ENCODE measurements at places on chromosomes 4 and X.

GRCh38 chrX:107675823-107676555 is 47.7 kb downstream of the PRPS1 start:
- no peak for DNase-seq

DNA sequence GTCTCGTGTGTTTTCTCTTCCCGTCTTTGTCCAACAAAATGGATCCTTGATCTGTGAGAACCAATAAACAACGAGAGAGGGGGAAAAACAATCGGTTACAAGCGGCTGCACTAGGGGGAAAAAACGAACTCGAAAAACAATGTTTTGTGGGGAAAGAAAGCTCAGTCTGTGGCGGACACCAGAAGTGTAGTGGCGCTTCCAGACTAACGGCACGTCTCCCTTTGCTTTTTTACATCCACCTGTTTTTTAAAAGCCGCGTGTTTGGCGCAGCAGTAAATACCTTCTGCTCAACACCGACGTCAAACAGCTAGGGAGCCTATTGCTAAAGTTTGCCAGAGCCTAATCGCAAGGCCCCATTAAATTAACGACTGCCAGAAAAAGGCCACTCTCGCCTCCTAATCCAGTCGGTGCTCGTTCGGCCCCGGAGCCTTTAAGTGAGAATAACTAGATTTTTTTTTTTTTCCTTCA is 3.3 kb downstream of the NKX6-1 start:
- no peak for DNase-seq

- DNase-seq: no peak
Observed at GRCh38 chr4:7811536-7812191, 128.0 kb downstream of the AFAP1 start.

DNA sequence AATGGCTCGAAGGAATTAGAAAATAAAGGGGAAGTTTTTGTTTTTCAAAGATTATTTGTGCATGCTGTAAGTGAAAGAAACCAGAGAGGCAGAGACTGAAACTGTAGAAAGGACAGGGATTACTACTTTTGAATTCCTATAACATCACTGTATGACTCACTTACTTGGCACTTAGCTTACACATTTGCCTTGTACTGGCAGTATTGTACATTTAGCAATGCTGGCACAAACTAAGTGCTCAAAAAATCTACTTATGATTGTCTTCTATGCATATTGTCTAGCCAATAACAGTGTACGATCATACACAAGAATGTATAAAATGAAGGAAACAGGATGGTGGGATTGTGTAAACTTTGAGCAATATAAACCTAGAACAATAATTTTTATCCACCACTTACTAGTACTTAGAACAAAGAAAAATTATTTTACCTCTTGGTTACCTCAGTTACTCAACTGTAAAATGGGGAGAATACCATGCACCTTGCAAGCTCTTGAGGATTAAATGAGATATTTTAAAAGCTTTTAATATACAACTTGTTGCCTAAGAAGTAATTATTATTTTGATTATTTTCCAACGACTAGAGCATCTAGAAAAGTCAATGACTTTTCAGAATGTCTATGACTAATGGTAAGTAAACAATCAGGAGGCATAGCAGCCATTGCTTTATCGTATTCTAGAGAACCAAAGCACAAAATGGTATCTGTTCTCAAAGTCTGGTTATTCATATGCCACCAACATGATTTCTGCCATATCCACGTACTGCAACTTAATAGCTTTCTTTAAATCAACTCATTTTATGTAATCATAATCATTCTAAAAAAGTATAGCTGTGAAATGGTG is 4.7 kb downstream of the FAM120C start:
- DNase-seq: no peak

- no peak for DNase-seq
Observed at GRCh38 chrX:41289095-41289494, 44.9 kb upstream of the DDX3X start.

GRCh38 chr4:104868958-104869357 is 277.7 kb upstream of the TET2 start:
- no peak for DNase-seq

GRCh38 chr4:37678624-37679023 is 7.6 kb downstream of the RELL1 start:
- no peak for DNase-seq

- no peak for DNase-seq
Observed at GRCh38 chrX:78476701-78477100, 149.3 kb upstream of the CYSLTR1 start.

DNA sequence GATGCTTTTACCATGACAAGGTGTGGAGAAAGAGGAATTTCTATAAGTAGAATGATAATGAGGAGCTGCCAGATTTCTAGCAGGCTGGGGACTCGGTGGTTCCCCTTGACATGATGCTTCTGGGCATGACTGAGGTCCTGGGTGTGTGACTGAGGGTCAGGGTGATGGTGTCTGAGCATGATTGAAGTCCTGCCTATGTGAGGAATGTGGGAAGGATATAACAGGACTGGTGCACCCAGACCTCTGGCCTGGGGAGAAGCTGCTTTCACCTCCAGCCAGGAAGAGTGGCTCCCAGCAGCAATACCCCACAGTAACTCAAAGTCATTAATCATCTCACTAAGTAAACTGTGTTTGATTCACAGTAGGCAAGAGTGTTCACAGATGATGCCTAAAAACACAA is 17.4 kb downstream of the SORBS2 start:
- DNase-seq: no peak

- no peak for DNase-seq
Observed at GRCh38 chrX:41257801-41258200, 76.2 kb upstream of the DDX3X start.

GRCh38 chr4:61245069-61245714 is 45.1 kb downstream of the ADGRL3 start:
- no peak for DNase-seq

DNA sequence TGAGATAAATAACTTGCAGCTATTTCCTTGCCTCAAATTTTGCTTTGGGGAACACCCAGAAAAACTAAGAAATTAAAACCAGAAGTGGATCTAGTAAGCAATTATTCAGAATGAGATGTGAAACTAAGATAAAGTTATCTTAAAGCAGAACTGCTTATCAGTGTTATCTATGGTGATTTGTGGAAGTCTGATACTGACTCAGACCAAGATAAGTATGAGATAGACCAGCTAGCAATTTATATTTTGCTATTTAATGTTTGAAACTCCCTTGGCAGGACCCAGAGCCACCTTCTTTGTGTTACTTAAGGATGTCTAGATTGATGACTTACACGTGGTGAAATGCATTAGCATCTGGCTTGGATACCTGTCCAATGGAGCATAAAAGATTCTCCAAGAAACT is 368.1 kb downstream of the EPHA5 start:
- no peak for DNase-seq

- no peak for DNase-seq
Observed at GRCh38 chrX:122739770-122740169, 444.3 kb upstream of the GRIA3 start.

DNA sequence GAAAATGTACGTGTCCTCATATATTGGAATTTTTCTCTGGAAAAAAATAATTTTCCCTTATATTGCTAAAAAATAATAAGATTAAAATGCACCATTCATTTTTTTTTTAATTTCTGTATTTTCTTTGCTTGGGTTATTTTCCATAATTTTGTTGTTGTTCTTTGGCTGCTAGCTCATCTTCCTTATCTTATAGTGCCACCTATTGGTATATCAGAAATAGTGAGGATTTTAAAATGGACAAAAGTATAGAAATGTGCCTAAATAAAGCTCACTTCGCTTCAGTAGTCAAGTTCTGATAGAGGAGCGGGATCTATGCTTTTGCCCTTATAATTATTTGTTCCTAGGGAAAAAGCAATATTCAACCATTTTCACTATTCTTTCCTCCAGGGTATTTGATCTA is 134.8 kb downstream of the NAP1L3 start:
- DNase-seq: no peak

DNA sequence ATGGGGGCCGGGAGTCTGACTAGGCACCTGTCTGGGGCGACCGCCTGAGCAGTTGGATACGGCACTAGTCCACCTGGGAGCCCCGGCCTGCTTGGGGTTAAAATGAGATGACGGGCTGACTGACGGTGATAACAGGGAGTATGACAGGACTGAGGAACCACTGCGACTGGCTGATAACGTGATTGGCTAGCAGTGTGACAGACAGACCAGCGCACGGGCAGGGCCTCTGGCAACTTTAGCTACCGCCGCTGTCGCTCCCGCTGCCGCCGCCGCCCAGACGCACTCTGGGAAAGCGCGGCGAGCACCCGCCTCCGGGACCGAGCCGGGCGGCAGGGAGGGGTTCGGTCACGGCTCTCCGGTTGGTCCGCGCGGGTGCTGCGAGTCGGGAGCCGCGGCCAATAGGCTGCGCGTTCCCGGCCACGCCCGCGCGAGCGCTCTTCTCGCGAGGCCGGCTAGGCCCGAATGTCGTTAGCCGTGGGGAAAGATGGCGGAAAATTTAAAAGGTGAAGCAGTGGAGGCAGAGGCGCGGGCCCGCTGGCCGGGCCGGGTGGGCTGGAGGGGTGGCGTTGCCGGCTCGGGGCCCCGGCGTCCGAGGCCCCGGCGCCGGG is at the start of gene SUV39H1:
TSS of gene SUV39H1 (plus strand) at position 434 of the 608 bp plus-strand sequence. CDS start at position 485, 51 bp downstream.
- peak; percentile 51 for DNase-seq

- DNase-seq: no peak
Observed at GRCh38 chr4:183600189-183600685, 58.7 kb downstream of the RWDD4 start.

DNA sequence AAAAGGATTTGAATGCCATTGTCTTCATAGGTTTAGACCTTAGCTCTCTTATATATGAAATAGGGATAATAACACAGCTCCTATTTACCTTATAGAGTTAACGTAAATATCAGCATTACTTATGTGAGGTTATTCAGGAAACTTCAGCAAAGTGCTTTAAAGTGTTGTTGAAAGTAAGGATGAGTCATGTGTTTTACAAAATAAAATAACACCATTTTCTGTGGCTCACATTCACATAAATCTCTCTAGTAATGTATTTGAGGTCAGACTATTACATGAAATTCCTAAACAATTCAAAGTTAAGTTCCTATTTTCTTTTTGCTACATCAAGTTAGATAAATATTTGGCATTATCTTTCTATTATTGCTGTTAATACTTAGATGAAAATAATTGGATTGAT is 2.9 kb downstream of the GNRHR start:
- DNase-seq: no peak

DNA sequence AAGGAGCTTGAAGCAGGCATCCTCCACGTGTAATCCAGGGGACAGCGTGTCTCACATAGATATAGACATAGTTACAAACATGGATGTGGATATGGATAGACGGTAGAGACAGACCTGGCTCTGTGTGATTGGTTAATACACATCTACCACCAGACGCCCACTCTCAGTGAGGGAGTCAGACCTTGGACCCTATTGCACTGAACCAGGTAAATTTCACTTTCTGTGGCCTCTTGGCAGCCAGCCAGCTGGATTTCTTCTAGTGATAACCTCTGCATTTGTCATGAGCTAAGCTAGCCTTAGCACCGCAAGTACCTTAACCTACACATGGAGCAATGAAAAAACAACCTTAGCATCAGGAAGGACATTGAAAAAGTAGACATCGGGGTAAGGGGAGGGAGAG is 79.2 kb upstream of the ACSL4 start:
- DNase-seq: no peak

DNA sequence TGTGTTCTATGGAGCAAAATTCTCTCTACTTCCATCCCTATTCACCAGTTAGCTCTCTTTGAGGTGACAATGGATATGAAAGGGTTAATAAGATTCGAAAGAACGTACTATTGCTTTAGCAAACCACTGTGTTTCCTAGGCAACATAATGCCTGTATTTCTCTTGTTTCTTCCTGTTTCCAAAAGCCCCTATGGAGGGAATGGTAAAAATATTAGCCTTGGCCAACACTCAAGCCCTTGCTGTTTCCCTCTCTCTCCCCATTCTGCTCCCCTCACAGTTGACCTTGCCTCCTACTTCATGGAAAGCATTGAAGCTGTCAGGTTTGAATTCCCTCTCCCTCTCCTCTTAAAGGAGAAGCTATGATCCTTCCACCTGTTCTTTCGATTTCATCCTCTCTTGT is 9.6 kb upstream of the PGRMC1 start:
- DNase-seq: no peak

GRCh38 chr4:140635606-140636005 is 66.8 kb upstream of the UCP1 start:
- DNase-seq: no peak

GRCh38 chr4:20832826-20833225 is 132.6 kb downstream of the PACRGL start:
- no peak for DNase-seq

GRCh38 chrX:24145303-24146186 is 4.0 kb upstream of the ZFX start:
- DNase-seq: no peak

- DNase-seq: no peak
Observed at GRCh38 chr4:112288455-112288854, 2.8 kb upstream of the TIFA start.

DNA sequence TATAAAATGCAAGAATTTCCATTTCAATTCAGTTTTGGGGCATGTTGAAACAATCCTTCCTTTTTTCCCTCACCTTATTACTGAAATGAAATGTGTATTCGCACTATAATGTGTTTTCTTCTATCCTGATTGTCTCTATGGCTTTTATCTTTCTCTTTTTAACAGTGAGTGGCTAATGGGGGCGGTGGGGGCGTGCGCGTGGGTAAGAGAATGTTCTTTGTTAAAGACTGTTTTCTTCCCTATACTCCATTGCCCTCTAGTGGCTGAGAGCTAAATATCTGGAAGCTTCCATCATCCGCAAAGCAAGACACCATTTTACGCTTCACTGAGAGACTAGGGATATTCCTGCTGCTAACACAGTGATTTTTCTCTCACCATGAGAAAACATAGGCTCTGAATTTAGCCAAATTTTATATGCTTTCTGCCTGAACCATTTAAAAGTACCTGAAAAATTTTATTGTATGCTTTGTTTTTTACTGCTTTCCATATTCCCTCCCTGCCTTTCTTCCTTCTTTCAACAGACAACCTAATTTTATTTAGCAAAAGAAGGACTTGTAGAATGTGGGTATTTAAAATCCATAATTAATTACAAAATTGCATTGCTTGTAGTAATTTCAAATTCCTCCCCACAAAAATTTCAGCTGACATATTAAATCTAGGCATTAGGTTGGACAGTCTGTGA is 194.0 kb downstream of the GASK1B start:
- peak; percentile 2 for DNase-seq

DNA sequence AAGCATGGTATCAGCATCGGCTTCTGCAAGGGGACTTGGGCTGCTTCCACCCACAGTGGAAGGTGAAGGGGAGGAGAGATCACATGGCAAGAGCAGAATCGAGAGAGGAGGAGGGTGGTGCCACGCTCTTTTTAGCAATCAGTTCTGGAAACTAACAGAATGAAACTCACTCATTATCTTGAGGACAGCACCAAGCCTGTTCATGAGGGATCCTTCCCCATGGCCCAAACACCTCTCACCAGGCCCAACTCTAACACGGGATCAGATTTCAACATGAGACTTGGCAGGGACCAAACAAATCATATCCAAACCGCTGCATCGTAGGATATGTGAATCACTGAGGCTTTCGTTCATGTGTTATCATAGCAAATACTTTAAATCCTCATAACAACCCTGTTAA is 125.5 kb downstream of the GPC3 start:
- no peak for DNase-seq

GRCh38 chrX:104697294-104697693 is 131.3 kb downstream of the IL1RAPL2 start:
- DNase-seq: no peak

Data from stimulated activated CD4-positive, alpha-beta T cell treated with anti-CD3 and anti-CD28 coated beads, TNF-alpha, amount 100 ng/mL, for 4 hours (primary cell).